ENCODE measurements at places on chromosomes 6 and 20.

DNA sequence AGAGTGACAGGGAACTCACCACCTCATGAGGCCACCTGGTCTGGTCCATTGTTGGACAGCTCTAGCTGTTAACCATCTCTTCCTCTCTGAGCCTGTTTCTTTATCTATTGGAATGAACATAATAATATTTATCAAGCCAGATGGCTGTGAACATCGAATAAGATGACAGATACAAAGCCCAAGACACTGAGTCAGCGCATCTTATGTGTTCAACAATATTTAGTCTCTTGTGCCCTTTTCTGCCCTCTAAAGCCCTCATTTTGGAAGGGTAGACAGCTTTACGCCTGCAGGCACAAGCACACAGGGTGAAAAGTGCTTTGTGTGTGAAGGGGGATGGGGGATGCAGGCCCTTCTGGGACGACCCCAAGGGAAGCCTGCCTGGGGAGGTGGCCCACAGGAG, 164.0 kb downstream of the GRM4 start:
- no peak for DNase-seq

- no peak for DNase-seq
These were observed 7.4 kb downstream of the TBP start for GRCh38 chr6:170561555-170561954.

- no peak for DNase-seq
These were observed 626.5 kb upstream of the MAP3K7 start for GRCh38 chr6:91213229-91213901.

DNA sequence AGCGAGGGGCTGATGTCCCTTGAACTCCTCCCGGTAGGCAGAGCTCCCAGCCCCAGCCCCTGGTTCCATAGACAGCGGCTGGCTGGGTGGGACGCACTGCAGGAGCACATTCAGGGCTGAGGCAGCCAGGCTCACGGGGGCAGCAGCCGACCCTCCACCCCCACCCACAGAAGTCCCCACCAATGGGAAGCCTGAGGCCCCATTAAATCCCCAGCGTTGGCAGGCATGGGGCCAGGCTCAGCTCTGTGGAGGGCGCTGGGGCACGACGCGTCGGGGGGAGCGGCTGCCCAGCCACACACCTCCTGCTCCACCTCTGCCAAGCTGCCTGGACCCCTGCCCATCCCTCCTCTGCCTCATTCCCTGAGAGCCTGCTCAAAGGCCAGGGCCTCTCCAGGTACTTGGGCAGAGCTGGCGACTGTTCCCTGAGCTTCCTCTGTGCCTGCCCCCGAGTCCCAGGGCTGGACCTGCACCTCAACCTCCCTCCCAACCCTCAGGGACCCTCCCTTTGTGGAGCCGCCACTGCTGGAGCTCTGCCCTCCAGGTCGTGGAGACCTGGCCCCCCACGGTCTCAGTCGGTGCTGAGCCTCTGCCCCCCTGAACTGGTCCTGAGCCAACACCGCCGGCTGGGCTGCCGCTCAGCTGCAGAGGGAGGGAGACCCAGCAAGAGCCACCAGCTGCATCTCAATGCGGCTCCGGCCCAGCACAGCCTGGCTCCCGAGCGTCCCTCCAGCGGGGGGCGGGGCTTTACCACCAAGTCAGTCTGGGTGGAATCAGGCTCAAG, 9.1 kb downstream of the CHRNA4 start:
- no peak for DNase-seq

- no peak for DNase-seq
These were observed 6.0 kb downstream of the MTFR2 start for GRCh38 chr6:136244061-136244616.

DNA sequence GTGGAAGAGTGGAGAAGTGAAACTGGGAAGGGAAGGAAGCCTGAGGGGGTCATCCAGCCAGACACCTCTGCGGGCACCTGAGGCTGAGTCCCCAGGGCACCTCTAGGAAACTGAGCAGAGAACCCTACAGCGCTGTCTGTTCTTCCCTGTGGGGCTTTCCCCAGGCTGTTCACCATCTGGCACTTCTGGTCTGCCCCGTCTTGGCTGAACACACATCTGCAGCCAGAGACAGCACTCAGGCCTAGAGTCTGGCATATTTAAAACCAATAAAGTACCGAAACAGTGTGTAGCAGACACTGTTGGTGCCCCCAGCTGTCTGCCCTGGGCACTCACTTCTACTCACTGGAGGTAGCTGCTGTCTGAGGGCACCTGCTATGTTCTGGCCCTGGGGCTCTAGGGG, 9.4 kb upstream of the ARFGEF2 start:
- no peak for DNase-seq

DNA sequence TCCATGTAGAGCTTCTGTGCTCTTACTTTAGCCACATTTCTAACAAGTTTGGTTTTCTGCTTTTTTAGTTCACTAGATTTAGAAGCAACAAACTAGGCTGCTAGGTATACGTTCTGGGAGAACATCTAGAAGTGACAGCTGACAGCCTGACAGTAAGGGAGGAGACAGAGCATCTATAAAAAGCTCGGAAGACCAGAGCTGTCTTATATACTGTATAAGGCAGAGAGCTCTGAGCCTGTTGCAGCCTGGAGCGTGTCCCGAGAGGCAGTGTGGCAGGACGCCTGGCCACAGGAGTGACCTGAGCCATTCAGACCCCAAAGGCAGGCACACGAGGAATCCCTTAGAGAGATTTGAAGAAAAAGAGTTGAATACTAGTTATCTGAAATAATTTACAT, 24.6 kb downstream of the PPP1R14C start:
- no peak for DNase-seq

- no peak for DNase-seq
These were observed 612.2 kb downstream of the HDGFL1 start for GRCh38 chr6:23181356-23182110.

DNA sequence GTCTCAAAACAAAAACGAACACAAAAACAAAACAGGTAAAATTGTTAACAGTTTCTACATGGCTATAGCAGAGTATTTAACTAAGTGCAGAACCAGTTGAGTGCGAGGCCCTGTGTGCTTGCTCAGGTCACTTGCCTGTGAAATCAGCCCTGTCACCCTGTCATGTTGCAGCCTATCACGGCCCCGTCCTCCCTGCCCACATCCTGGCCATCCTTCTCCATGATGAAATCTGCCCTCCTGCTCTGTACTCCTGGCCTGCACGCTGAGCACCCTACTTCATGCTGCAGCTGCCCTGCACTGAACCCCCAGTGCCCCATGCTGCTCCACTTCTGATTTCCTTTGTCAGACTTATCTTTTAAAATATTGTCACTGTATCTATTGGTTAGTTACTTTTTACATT, 62.4 kb downstream of the DTD1 start:
- DNase-seq = no peak

- DNase-seq = no peak
These were observed 158.4 kb downstream of the ANKRD60 start for GRCh38 chr20:58069796-58070663.

DNA sequence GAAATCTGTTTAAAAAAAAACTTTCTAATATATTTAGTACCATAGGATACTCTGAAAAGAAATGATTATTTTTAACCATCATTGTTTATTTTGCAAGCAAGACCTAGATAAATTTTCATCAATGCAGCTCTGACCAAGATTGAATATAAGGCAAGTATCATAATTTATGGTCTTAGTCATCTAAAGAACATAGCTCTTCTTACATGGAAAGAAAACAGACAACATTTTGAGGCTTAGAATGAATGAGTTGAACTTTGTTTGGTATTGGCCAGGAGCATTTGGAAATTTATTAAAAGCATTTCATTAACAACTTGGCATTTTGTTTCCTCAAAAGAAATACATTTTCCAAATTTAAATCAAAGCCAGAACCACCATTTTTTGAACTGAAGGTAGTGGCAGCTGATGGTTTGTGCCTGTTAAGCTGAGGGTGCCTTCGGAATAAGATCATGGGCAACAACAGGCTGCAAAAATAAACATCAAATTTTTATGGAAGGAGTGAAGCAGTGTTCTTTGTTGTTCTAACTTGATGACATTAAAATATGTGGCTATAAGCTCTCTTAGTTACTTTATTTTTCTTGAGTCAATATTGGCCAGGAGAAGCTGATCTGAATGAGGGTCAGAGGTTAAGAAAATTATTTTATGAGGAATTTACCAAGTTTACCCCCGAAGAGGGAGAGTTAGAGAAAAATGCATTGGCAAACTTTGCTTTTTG, 6.7 kb upstream of the ATXN1 start:
- DNase-seq = no peak

GRCh38 chr6:155854787-155855186, 399.1 kb upstream of the NOX3 start:
- DNase-seq = no peak

DNA sequence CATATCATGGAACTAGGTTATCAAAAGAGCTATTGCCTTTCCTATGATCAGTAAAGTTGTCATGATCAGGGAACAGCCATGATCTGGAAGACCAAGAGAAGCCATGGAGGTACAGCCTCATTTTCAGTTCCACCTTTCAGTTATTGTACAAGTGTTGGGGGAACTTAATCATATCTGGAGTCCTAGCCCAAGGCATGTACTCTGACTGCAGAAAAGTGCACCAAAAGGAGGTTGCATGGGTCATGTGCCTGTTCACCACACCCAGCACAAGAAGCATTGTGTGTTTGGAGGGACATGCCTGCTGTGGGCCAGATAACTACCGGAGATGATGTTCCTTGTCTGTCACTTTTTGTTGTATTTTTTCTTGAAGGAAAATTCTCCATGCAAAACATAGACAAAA, 185.8 kb upstream of the MAN1A1 start:
- no peak for DNase-seq

GRCh38 chr6:47490676-47491075, 13.1 kb downstream of the CD2AP start:
- no peak for DNase-seq

DNA sequence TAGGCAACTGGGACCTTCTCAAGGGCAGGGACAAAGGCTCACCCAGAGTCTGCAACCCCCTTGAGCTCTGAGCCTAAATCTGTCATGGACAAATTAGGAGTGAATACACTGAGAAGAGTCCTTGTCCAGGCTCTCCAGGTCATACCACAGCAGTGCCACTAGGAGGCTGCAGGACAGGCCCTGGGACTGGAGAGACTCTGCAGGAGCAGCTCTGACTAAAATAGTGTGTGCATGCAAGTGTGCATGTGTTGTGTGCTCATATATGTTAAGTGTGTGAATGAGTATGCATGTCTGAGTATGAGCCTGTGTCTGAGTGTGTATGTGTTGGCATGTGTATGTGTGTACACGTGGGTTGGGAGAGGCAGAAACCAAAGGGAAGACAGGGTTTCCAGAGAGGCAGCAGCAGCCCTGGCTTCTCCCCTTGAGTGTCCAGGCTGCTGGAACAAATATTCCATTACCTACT, 27.1 kb downstream of the MRPL14 start:
- DNase-seq = peak; percentile 51

DNA sequence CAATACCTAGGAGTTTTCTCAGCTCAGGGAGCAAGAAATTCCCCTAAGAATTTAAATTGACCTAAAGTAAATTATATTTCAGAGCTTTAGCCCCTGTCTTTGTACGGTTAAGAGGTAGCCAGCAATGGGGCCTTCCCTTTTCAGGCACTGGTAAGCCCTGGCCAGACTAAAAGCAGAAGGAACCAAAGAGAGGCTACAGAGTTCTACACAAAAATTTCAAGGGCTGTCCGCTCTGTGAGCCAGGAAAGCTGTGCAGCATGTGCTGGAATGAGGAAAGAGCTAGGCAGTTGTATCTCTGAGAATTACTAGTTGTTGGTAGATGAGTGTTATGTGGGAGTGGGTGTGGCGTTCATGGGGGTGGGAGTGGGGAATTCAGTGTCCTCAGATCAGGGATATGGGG, 96.3 kb upstream of the MAFB start:
- no peak for DNase-seq

- no peak for DNase-seq
These were observed 4.5 kb downstream of the DLL1 start for GRCh38 chr6:170286246-170286933.

DNA sequence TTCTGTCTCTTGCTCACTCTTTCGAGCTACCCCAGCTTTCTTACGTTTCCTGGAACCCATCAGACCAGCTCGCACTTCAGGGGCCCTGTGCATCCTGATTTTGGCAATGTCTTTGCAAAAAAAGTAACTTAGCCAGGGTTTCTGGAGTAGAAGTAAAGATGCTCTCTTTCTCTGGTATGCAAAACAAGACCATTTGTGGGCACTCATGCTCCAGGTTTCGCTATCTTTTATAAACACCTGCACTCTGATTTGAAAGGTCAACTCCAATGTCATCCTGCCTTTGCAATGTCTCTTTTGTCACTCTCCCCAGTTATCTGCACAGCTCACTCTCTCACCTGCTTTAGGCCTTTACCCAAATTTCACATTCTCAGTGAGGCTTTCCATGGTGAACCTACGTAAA, 869.1 kb downstream of the QKI start:
- no peak for DNase-seq

DNA sequence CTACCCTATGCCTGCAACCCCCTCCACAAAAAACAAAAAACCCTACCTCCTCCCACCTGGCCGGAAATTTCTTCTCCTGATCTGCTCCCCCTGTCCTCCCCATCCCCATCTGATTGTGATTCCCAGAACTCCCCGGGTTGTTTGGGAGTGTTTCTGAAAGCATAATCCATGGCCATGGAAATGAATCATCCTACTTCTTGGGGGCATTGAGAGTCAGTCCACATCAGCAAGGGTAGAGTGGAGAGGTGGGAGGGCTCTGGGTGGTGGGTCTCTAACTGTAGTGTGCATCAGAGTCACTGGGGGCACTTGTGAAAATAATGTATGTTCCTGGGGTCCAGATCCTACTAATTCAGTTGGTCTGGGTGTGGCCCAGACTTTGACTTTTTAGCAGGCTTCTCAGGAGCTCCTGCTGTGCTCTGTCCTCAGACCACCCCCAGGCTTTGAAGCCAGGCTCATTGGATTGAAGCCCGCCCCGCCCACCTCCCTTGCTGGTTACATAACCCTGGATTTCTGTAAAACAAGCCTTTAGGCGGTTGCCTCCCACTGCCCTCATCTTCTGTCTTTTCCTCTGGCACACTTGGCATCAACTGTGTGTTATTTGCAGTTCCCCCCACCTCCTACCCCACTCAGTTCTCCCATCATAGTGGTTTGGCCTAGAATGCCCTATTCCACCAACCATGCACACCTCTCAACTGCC, 10.5 kb downstream of the PIGT start:
- DNase-seq = no peak

DNA sequence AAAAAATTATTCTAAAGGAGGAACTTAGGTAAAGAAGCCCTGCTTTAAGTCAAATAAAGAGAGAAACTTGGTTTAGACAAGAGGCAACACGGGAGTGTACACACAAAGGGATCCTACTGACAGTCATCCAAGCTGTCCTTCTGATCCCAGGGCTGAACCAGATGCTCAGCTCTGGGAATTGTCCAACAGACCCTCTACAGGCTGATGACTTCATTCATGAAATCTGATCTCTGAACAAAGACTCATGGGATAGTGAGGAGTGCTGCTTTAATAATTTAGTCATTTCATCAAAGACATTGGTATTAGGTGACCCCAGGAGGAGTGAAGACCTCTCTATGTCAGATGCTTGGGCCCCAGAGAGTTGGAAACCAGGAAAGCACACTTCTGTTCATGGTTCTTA, 65.6 kb upstream of the ARMH2 start:
- no peak for DNase-seq

GRCh38 chr20:20710443-20711315, 1.8 kb downstream of the RALGAPA2 start:
- peak; percentile 33 for DNase-seq

Measured in inflammatory macrophage treated with lipopolysaccharide for 4 hours (primary cell).